ENCODE measurements at places on chromosomes 2 and 18.

DNA sequence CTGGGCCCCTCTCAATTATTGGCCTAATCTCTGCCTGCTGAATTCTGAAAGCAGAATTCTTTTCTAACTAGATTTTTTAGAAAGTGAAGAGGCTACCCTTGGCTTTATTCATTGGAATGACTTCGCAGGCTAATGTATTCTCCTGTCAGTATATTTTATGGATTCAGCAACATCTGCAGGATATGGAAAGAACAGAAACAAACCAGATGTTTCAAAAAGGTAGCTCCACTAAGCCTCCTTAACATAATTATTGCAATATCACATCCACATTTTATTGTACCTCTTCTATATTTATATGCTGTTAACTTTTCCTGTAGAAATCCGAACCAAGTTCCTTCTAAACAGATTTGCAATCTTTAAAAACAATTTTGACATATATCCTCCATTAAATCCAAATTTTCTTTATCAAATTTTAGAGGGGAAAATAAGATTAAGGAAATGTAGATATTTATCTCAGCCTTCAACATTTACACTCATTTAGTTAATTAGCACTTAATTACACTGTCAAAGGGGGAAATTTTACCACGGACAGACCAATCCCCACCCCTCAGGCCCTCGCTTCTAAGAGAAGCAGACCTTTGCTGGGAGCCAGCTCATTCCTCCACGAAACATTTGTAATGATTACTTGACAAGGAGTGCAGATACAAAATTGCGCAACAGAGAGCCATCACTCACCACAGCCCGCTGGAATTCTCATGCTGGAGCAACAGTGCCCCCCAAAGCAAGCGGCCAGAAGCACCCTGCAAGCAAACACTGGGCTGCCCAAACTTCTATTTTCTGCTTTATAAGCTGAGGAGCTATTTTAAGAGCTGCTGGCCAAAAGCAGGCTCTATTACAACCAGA, 253.4 kb downstream of the ETAA1 start:
- DNase-seq = peak; percentile 45

DNA sequence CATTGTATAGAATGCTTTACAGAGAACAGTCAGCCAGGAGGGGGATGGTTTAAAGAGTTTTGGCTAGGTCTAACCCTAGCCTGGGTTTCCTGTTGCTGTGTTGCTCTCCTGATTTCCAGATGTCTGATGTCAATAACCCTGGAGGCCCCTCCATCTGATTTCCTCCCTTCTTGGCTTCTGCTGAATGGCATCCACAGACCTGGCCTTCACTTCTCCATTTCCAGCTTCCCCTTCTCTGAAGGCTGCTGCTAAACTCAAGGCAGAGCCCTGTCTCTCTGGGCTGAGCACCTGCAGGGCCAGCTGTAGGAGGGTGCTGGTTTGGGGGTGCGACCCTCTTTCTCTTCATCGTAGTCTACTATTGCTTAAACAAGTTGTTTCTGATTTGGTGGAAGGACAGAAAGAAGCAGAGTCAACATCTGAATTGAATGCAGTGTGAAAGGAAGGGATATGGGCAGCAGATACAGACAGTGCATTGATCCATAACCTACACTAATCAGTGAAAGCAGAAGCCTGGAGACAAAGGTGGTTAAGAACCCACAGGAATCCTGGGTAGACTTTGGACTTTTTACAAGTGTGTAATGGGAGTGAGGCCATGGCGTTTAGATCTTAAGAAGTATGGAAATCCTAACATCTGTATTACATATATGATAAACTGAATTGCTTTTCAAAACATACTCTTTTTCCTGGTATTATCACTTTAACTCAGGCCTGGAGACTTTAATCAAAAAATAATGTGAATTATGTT, 153.6 kb downstream of the HRH4 start:
- DNase-seq = no peak

DNA sequence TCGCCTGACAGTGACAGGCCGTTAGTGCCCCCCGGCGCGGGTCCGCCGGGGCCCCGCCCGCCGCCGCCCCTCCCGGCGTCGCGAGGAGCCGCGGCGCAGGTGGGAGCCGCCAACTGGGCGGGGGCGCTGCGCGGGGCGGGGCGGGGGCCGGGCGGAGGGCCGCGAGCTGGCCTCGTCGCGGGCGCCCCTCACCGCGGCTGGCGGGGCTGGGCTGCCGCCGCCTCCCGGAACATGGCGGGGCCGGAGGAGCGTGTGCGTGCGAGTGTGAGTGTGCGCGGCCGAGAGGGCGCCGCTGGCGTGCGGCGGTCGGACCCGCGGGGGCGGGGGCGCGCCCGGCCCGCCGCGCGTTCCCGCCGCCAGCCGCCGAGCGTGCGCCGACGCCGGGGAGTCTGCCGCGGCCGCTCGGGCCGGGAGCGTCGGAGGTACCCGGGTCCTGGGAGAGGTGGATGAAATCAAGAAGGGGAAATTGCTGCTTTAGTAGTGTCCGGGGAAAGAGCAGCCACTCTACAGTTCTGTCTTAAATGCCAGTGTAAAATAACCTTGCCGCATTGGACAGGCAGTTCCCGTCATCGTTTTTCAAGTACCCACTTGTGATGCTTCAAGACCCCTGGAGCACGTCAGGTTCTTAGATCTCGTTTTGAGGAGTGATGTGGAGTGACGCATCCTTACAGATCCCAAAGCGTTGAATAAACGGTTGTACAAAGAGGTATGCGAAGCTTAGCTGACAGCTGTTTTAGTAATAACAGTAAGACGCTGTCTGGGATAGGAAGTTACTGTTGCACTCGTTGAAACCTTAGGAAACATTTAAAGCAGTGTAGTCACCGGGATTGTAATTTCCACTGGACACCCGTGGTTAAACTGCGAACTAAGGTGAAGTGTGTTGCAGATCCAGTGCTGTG, 836 bp downstream of the ANKRD12 start:
- DNase-seq = peak; percentile 43

DNA sequence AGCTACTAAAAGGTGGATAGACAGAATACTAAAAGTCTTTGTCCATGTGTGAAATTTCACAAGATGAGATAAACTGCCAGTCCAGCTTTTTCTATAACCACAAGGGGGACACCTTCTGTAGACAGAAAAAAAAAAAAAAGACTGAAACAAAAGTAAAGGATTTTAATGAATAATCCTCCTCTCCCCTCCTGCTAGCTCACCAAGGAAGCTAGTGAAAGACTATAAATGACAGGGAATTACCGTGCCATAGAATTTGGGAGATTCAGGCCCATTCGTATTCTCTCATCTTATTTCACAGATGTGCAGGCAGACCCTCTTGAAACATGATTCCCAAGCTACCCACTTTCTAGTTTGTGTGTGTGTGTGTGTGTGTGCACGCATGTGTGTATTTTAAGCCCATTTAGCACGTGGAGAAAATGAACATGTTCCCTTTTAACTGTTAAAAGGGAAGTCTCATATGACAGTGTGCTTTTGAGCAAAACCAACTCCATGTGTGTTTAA, 36.3 kb upstream of the SLC8A1 start:
- DNase-seq = no peak

DNA sequence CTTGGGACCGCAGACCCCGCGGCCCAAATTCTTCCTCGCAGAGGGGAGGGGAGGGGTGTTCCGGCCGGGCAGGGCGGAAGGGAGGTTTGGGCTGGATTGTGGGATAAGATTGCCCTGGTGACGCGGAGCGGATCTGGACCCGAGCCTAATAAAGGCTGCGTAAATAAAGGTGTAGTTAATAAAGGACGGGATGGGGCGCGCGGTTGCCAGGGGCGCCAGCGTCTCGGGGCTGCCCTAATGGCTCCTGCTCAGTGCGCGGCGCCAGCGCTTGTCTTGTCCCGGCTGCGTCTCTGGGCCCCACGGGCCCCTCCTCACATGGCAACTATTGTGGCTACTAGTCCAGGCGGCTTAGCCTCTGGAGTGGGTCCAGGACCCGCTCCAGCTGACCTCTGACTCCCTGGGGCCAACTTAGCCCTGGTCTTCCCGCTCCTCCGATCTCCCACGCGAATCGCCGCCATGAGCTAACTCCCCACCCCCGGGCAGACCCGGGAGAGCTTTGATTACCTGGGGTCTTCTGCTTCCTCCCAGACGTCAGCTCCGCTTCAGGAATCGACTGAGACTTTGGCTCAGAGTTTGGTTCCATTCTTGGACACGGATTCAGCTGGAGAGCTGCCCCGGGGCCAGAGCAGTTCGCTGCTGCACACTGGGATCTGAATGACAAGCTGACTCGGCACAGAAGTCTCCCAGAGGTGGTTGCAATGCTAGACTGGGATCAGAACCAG, 36.5 kb downstream of the SLC25A52 start:
- DNase-seq = no peak

DNA sequence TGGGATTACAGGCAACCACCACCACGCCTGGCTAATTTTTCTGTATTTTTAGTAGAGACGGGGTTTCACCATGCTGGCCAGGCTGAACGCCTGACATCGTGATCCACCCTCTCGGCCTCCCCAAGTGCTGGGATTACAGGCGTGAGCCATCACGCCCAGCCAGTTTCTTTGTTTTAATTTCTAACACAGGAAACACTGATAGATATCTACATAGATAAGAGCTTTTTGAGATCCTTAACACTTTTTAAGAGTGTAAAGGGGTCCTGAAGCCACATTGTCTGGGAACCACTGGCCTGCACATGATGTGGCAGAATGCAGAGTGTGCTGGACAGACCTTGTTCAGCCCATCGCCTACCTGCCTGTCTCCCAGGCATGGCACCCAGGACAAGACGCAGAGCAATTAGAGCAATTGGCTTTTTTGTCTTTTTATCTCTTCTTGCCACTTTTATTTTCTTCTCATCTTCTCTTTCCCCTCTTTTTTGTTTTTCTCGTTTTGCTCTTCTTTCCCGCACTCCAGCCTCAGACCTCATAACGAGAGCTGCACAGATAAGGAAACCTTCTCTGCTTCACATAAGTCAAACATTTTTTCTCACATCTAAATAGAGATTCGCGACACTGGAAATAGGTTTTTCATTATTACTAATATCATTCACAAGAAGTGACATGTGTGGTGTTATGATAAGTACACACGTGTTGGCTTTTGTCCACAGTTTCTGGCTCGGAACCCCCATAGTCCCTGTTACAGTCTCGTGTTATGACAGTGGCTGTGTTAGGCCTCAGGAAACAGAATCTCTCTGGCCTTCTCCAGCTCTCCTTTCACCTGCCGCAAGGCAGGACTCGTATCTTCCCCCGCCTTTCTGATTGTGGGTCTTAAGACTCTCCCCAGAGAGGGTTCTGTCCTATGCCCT, 25.2 kb upstream of the GPR55 start:
- DNase-seq = no peak

GRCh38 chr2:12828980-12829379, 112.2 kb downstream of the TRIB2 start:
- no peak for DNase-seq

GRCh38 chr2:67927501-67927900, 135.3 kb downstream of the C1D start:
- DNase-seq = no peak
